ENCODE measurements at places on chromosomes 5 and 9. TPM values are rescaled to one million over a fixed set of nuclear protein-coding genes. Genes with fewer than 3 reads are reported as not detected.

The PCA3 gene
- 0.09 TPM for total RNA-seq

The C9orf78 gene
- 76.8 TPM for total RNA-seq

The CDC42SE2 gene
- 60.9 TPM for total RNA-seq

The MLLT3 gene
- 46.2 TPM for total RNA-seq

The IL5 gene
- not detected for total RNA-seq

The PCDHGA5 gene
- total RNA-seq: 0.19 TPM

The UBTD2 gene
- total RNA-seq: 13.2 TPM

The BARHL1 gene
- total RNA-seq: not detected

The CD180 gene
- 1.3 TPM for total RNA-seq

The CCDC183 gene
- total RNA-seq: 3.2 TPM

The PCDHA4 gene
- total RNA-seq: 0.05 TPM

The PCDH12 gene
- 3.4 TPM for total RNA-seq

The GLE1 gene
- 36.8 TPM for total RNA-seq

The PCDHGA8 gene
- total RNA-seq: 0.19 TPM
